Left cardiac atrium (tissue), 4 donors: ENCODE measurements at places on chromosomes 12 and 14. TPM values are rescaled to one million over a fixed set of nuclear protein-coding genes. Genes with fewer than 3 reads are reported as not detected.

DNA sequence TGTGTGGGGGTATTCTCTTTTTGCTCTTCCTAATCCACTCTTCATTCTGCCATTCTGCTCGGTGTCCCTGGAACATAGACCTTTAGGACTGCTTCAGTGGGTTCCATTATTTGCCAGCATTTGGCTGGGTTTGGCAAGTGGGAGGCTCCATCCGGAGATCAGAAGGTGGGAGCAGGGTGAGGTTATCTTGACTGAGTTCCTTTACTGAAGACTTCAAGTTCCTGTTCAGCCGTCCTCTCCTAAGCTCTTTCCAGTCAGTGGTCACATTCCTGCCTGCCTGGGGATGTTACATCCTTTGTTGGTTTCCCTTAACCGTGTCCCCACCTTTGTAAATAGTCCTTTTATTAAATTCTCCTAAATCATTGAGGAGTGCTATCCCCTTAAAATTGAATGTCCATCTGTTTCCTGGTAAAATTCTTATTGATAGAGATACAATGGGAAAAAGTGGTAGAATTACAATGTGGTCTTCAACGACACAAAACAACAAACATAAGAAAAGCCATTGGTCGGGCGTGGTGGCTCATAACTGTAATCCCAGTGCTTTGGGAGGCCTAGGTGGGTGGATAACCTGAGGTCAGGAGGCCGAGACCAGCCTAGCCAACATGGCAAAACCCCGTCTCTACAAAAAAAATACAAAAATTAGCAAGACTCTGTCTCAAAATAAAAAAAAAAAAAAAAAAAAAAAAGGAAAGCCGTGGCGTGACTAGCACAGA, 5.0 kb upstream of the MIA2 start:
- DNase-seq: no peak

DNA sequence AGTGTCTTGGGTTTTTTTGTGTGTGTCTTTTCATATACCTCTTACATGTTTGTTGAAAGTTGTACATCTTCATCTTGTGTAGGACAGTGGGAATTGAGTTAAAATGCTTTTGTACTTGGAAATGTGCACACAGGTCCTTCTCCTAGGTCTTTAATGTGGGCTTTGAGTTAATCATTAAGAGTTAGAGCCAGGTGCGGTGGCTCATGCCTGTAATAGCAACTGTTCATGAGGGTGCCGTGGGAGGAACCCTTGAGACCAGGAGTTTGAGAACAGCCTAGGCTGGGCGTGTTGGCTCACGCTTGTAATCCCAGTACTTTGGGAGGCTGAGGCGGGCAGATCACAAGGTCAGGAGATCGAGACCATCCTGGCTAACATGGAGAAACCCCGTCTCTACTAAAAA, 13.9 kb downstream of the CLECL1 start:
- no peak for DNase-seq

- DNase-seq: no peak
Observed at GRCh38 chr14:56676042-56676441, 96.4 kb downstream of the TMEM260 start.

- no peak for DNase-seq
Observed at GRCh38 chr12:54390176-54390667, 5.7 kb upstream of the ZNF385A start.

- DNase-seq: no peak
Observed at GRCh38 chr14:52352061-52352491, 38.0 kb downstream of the PTGER2 start.

Gene TPH2
- total RNA-seq: not detected

Gene ASCL1
- not detected for total RNA-seq

Gene LHX5
- total RNA-seq: not detected
